Dorsolateral prefrontal cortex (tissue), 122 donors: ENCODE measurements at places on chromosomes 11 and 22. TPM values are rescaled to one million over a fixed set of nuclear protein-coding genes. Genes with fewer than 3 reads are reported as not detected.

DNA sequence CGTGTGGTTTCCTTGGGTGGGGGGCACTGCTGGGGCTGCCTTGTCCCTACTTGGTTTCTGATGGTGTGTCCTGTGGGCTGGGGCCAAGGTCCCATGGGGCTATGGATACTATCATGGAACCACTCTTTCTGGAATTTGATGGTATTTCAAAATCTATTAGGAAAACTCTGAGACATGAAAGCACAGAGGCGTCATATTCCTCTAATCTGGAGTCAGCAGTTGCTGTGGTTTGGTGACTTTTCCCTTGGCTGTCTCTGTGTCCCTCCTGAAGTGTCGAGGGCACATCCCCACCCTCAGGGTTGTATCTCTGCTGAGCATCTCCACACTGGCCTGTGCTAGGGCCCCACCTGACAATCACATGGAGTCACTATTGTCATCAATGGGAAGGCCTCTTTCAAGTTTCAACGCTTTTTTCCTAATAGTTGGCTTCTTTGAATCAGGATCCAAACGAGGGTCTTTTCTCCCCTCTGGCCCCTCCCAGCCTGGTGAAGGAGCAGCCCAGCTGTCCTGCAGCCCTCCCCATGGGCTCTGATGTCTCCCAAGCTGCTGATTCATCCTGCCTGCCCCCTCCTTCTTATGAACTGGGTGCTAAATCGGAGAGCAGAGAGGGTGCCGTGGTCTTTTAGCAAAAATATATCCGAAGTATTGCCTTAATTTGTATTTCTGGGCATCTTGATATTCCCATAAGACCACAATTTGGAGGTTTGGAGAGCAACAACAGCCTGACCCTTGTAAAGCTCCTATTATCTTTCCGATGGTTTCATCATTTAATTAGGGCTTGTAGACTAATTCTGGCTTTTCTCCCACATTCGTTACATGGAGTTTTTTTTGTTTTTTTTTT, 38.5 kb downstream of the MED15 start:
- peak; percentile 43 for DNase-seq

The ZNF214 gene
- 4.8 TPM for total RNA-seq

The IRAG1 gene
- total RNA-seq, result 45.7 TPM

The CCDC188 gene
- total RNA-seq, result not detected

The VPS51 gene
- total RNA-seq, result 119 TPM

GRCh38 chr22:24801901-24802465, 4.0 kb upstream of the SGSM1 start:
- no peak for DNase-seq

DNA sequence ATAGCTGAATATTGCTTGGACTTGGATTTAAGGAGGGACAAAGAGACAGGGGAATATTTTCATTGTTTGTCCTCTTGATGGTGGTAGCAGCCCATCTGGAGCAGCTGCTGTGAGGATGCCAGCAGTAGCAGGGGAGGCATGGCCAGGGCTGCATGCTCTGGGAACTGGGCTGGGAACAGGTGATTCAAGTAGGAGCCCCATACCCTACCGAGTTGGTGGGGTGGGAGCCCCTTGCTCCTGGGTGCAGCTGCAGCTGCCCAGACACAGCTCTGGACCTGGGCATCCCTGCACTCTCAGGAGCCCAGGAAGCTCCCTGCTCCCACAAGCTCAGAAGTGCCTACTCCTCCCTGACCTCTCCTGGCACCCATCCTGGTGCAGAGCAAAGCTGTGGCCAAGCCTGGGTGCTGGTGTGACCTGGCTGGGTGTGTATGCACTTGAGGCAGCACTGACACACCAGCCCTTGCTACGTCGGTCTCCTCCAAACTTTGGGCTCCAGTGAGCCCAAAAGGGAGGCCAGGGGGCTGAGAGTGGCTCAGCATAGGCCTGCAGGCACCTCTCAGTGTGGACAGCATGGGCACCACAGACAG, 341.8 kb upstream of the CCDC179 start:
- DNase-seq, result no peak

GRCh38 chr11:118240999-118241763, 11.0 kb downstream of the MPZL3 start:
- DNase-seq, result no peak

DNA sequence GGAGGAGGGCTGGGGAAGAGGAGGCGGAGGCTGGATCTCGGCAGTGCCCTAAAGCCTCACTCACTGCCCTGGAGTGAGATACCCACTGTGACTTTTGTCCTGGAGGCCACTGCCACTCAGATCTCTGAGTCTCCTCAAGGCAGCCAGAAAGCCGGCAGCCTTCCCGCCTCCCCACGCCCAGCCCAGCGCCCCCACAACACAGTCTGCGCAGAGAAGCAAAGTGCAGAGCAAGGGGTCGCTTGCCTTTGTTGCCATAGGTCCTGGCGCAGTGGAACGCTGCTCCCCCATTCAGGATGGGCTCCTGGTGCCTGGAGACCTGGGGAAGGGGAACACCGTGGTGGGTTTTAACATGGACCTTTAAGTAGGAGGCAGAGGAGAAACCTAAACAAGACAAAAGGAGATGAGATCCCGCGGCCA, 17.6 kb downstream of the PATZ1 start:
- DNase-seq, result no peak

DNA sequence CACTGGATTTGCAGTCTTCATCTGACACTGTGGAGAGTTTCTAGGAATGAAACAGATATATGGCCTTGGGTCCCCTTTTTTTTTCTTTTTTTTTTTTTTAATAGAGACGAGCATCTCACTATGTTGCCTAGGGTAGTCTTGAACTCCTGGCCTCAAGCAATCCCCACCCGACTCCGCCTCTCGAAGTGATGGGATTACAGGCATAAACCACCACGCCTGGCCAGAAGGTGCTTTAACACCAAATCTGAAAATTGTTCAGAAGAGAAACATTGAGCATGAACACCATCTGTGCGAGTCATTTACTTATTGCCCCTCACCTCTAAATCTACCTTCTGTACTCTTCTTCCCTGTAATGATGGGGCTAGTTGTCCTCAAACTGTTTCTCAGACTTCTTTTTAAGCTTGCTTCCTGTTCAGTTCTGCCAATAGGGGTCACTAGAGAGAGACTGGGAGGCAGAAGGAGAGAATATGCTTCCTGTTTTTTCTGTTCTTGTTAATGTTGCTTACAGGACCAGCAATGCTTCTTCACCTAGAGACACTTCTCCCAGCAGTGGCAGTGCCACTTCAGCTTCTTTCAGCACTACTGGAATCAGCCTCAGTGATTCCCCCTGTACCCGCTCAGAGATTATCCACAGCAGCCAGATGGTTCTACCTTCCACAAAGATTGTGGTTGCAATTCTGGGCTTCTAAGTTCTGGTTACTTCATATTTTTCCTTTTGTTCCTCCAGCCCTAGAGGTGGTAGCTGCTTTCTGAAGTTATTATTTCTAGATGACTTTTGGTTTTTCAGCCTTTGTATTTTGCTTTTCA, 20.8 kb upstream of the ZBED5 start:
- no peak for DNase-seq

DNA sequence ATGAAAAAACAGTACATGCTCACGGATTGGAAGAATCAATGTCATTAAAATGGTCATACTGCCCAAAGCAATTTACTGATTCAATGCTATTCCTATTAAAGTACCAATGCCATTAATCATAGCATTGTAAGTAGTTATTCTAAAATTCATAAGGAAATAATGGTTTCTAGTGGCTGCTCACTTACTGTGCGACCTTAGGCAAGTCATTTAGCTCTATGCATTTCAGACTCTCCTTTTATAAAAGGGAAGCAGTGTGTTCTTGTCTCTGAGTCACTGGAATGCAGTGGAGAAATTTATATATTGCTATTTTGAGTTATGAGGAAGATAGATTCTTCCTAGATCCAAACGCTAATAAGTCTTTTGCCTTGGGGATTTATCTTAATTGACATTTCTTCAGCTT, 174.8 kb downstream of the KCNA4 start:
- no peak for DNase-seq

DNA sequence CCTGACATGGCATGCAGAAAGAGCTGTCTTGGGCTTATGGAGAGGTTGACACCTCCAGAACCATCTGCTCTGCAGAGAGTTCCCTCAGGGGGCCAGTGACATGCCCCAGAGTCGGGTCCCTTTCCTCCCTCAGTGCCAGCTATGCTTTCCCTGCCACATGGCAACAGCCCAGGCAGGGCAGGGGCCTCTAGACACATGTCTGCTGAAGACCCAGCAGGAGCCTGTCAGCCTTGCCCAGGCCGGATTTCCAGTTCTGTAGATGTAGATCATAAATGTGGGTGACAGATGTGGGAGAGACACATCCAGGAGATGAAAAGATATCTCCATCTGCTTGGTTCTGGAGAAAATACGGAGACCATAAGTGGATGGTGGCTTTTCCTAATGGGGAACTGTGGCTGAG, 25.5 kb downstream of the NAV2 start:
- no peak for DNase-seq

DNA sequence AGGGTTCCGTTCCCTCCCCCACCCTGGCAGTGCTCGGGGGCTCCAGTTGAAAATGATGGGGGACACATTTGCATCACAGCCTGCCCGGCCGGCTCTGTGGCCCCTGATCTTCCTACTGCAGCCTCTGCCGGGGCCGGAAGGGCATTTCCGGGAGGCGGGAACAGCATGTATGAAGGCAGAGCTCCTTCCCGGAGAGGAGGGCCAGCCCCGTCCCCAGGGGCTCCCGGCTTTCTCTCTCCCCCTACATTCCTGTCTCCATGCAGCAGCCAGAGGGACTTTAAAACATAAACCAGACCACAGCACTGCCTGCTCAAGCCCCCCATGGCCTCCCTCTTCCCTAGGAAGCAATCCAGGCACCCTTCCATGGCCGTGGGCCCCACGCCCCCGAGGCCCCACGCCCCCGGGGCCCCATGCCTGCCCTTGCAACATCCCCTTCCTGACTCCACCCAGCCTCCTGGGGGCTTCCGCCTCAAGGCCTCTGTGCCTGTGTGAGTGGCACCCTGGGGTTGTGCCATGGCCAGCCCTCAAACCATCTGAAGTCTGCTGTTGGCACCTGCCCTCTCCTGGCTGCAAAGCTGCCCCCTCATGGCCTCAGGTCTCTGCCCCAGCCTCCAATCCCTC, 73.1 kb downstream of the CDKN1C start:
- no peak for DNase-seq

DNA sequence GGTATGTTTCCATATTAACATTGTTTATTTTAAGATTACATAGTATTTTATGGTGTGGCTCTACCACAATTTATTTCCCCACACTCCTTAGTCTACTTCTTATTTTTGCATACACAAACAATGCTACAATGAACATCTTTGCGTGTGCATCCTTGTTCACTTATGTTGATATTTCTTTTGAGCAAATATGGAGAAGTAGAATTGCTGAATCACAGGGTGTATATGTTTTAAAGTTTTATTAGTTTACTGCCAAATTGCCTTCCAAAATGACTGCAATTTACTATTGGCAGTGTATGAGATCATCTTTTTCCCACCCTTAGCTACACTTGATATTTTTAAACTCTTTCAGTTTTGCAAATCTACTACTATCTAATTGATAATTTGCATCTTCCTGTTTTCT, 38.7 kb upstream of the FAR1 start:
- DNase-seq, result no peak

The C11orf24 gene
- 19.9 TPM for total RNA-seq

GRCh38 chr22:45580726-45581381, 78.2 kb downstream of the FBLN1 start:
- DNase-seq, result no peak

The TSKU gene
- total RNA-seq, result 4.0 TPM

- no peak for DNase-seq
Observed at GRCh38 chr11:34275486-34275885, 82.3 kb downstream of the ABTB2 start.

GRCh38 chr11:88604260-88604659, 266.7 kb upstream of the CTSC start:
- no peak for DNase-seq

DNA sequence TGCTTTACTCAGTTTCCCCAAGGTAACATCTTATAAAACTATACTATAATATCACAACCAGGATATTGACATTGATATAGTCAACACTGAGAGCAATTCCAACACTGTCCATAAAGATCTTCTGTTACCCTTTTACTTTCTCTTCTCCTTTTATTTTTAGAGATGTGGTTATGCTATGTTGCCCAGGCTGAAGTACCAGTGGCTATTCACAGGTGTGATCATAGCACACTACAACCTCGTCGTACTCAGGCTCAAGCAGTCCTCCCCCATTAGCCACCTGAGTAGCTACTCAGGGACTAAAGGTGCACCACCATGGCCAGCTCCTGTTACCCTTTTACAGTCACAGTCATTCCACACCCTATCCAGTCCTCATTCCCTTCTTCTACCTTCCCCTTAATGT, 119.7 kb downstream of the CWF19L2 start:
- no peak for DNase-seq

DNA sequence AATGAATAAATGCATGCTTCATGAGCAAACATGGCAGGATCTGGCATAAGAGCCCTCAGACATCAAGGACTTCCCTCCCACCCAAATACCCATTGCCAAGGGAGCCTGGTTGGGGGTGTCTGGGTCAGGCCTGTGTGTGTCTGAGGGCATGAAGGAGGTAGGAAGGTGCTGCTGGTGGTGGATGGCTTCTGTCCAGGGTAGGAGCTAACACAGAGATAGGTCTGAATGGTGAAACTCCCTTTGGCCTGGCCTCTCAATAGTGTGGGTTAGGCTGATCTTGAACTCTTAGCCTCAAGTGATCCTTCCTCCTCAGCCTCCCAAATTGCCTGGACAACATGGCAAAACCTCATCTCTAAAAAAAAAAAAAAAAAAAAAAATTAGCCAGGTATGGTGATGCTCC, 2.8 kb downstream of the AMPD3 start:
- DNase-seq, result no peak
